NCI-H1048 (cell line): ENCODE measurements at places on chromosomes 4 and X.

DNA sequence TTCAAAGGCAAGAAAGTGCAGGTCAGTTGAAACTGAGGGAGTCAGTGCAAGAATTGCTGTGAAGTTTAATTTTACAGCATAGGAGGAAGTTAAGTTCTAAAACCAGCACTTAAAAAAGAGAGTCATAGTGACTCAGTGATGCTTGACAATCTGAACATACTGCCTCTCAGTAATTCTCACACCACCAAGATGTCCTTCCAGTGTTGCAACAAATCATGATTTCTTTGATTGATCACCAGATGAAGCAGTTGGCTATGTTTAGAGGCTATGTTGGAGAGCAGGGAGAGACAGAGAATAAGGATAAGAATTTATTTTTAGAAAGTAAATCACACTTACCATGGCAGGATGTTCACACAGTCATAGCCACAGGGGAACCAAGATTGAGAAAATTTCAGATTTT lies 13.2 kb downstream of the TRIM2 start:
- DNase-seq = no peak

GRCh38 chrX:119118780-119119395 lies 8.7 kb downstream of the KIAA1210 start:
- no peak for DNase-seq

- DNase-seq = no peak
Observed at GRCh38 chr4:72974694-72975487, 94.6 kb downstream of the COX18 start.

- no peak for DNase-seq
Observed at GRCh38 chr4:108072300-108072699, 82.6 kb downstream of the HADH start.

DNA sequence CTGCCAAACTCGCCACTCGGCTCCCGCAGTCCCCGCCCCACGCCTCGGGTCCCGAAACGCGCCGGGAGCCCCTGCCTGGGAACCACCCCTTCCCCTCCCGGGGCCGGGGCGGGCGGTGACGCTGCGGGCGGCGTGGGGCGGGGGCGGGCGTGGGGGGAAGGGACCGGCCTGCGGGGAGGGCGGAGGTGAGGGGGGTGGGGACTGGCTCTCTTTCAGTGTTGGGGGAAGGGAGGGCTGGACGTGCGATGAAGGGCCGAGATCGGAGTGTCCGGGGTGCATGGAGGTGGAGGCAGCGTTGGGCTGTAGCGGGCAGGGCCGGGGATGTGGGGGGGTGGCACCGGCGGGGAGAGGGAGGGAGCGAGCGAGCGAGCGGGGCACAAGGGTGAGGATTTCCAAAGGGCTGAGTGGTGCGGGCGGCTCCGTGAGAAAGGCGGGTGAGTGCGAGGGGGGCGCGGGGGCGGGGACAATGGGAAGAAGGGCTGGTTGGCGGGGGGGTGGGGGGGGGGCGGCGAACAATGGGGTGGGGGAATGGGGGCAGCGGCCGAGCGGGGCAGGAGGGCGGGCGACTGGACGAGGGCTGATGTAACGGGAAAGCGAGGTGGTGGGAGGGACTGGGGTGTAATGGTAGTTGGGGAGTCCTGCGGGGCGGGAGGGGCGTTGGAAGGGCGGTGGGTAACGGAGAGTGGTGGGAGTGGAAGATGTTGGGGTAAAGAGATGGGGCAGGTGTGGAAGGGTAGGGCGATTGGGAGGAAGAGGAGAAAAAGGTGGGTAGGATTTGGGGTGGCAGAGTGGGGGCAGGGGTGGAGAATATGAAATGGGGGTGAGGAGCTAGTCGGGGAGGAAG lies 578 bp downstream of the DCUN1D4 start:
- no peak for DNase-seq
